ENCODE measurements at places on chromosomes 6 and 20. TPM values are rescaled to one million over a fixed set of nuclear protein-coding genes. Genes with fewer than 3 reads are reported as not detected.

MOG gene
- total RNA-seq = not detected

HLA-DMB gene
- total RNA-seq = 42.3 TPM

ZNF76 gene
- total RNA-seq = 38.7 TPM

- peaks cover 13% of the 10 kb centered on the region for H3K36me3 ChIP-seq
- H3K4me1 ChIP-seq = no peaks in the 10 kb centered on the region
- no peak for DNase-seq
- H3K27ac ChIP-seq = no peak overlapping the region
Measured at GRCh38 chr6:25085756-25086155, 150.0 kb upstream of the RIPOR2 start.

DNA sequence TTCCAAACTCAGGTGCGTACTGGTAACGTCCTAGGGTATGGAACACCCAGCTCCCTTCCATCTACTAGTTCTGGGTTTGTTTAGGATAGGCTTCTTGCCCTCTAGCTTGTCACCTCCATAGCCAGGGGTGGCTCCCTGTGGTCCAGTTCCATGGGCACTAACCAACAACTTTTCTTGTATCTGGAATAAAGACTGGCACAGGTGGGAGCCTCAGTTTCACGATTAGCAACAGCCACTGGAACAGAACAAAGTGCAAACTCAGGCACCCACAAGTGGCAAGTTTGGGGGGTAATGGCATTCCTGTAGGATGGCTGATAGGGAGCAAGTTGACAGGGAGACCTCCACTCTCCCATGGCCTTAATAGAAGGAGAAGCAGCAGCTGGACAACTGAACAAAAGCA is 5.6 kb upstream of the APMAP start:
- no peaks in the 10 kb centered on the region for H3K27me3 ChIP-seq
- H3K27ac ChIP-seq = no peak overlapping the region
- no peak for DNase-seq
- H3K36me3 ChIP-seq = no peaks in the 10 kb centered on the region

GRCh38 chr6:135002229-135002844 is 52.3 kb downstream of the HBS1L start:
- H3K27me3 ChIP-seq = no peaks in the 10 kb centered on the region
- no peaks in the 10 kb centered on the region for H3K4me1 ChIP-seq
- no peak overlapping the region for H3K4me3 ChIP-seq
- DNase-seq = no peak

GRCh38 chr6:10598084-10598960 is 77.2 kb downstream of the GCNT2 start:
- no peaks in the 10 kb centered on the region for H3K4me1 ChIP-seq
- DNase-seq = no peak
- H3K27me3 ChIP-seq = no peaks in the 10 kb centered on the region
- H3K36me3 ChIP-seq = no peaks in the 10 kb centered on the region
- peak overlapping the region; percentile 33 for H3K27ac ChIP-seq
- no peak overlapping the region for H3K4me3 ChIP-seq

Measured in lung (tissue), 17 donors.